ENCODE measurements at places on chromosomes 16 and 17. TPM values are rescaled to one million over a fixed set of nuclear protein-coding genes. Genes with fewer than 3 reads are reported as not detected.

DNA sequence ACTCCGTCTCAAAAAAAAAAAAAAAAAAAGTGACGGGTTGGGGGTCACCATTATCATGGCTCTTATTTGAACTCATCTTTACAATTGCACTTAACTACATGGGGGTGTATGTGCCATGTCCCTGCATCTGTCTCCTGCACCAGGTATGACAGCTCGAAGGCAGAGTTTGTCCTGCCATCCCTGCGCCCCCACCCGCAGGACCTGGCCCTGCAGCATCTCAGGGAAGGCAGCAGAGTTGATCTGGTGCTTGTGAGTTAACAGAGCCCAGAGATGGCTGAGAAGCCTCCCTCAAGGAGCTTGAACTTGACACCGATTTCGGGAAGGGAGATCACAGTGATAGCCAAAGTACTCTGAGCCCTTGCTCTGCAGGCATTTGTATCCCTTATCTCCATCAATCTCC, 44.8 kb downstream of the C16orf82 start:
- DNase-seq = no peak
- H3K36me3 ChIP-seq = no peaks in the 10 kb centered on the region
- no peak overlapping the region for H3K4me3 ChIP-seq
- no peak overlapping the region for H3K27ac ChIP-seq
- H3K4me1 ChIP-seq = peaks cover 12% of the 10 kb centered on the region

Gene HASPIN
- total RNA-seq = 0.33 TPM

Gene CBX4
- 28.7 TPM for total RNA-seq

Gene PMM2
- total RNA-seq = 13.7 TPM

Gene ZNF267
- total RNA-seq = 5.7 TPM

DNA sequence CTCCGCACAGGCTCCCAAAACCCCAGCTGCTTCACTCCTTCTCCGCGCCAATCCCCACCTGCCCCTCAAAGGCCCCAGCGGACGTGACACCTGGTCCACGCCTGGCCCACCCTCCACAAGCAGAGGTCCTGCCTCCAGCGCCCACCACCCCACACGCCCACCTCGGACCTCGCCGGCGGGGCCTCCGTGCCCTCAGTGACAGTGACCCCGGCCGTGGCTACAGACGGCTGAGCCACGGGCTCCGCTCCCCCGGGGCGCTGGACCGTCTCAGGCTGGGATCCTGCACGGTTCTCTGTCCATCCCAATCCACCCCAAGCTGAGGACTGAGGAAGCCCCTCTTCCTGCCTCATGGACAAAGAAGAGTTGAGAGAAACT, 25.1 kb downstream of the PIEZO1 start:
- no peaks in the 10 kb centered on the region for H3K36me3 ChIP-seq
- H3K27ac ChIP-seq = no peak overlapping the region
- DNase-seq = no peak
- no peak overlapping the region for H3K4me3 ChIP-seq

GRCh38 chr17:1485423-1486376, 6.8 kb downstream of the MYO1C start:
- H3K4me3 ChIP-seq = peak overlapping the region; percentile 84
- no peaks in the 10 kb centered on the region for H3K27me3 ChIP-seq
- H3K27ac ChIP-seq = peak overlapping the region; percentile 98
- peak; percentile 80 for DNase-seq
- peaks cover 90% of the 10 kb centered on the region for H3K4me1 ChIP-seq
